ENCODE measurements at places on chromosomes 11 and 22.

DNA sequence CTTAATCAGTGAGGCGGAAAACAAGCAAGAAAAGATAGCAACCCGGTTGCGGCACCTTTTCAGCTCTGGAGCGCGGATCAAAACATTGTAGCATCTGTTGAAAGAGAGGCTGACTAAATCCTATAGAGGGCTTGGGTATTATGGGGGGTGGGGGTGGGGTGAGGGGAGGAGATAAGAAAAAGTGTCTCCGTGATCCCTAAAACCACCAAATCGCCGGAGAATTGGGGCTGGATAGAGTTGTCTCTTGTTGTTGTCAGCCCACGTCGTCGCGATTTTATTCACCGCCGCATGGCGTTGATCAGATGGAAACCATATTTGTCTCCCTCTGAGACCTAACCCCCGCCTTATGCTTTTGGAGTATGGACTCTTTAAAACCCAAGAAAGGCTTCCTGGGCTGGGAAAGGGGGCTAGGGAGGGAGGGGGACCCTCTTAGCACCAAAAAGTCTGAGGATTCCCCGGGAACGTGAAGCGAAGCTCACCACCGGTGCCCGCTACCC, 13.0 kb downstream of the PAX6 start:
- DNase-seq = no peak

- DNase-seq = no peak
These were observed 27.2 kb downstream of the PPFIBP2 start for GRCh38 chr11:7540830-7541555.

DNA sequence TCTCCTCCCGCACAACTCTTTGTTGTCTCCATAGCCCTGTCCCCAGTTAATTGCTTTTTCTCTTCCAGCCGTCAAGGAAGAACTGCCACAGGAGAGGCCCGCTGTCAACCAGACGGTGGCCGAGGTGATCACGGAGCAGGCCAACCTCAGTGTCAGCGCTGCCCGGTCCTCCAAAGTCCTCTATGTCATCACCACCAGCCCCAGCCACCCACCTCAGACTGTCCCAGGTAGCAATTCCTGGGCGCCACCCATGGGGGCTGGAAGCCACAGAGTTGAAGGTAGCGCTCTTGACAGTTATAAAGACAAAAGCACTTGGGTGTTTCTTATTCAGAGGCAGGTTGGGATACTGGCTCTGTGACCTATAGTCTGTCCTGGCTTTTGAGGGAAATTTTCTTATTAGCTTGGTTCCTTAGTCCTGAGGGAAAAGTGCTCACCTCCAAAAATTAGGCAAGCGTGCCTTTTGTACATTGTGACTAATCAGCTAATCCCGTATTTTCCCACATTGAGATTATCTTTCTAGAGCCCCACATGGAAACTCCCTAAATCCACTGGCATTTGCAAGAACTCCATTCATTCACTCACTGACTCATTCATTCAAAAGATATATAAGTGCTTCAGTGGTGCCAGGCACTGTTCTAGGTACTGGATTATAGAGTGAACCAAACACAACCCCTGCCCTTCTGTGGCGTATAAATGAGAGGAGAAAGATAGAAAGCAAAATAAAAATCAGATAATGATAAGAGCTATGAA, 65.9 kb downstream of the KREMEN1 start:
- no peak for DNase-seq

DNA sequence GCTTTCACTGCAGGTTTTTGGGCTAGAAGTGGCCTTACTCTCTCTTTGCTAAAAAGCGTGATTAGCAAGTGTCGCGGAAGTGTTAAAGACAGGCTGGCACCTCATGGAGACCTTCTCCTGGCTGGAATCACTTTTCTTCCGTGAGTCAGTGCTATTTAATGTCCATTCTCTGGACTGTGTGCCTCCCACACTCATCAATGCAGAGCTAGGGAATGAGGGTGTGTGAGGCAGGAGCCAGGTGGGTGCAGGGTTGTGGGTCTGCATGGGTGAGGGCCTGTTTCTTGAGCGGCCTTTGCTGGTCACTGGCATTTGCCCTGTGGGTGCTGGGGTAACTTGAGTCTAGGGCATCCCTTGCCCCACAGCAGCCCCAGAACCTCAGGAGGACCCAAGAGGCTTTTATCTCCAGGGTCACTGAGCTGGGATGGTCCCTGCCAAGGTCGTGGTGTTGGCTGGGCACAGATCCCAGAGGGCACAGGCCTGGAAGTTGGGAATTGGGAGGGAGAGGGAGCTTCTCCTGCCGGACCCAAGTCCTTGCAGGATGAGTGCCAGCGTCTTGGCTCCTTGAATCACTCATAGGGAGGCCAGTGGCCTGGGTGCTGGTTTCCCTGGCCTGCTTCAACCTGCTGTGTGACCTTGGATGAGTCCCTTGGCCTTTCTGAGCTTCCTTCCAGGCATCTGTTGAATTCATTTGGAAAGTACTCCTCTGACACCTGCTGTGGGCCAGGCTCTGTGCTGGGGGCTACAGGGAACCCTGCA, 30.0 kb downstream of the KIAA1671 start:
- DNase-seq = no peak

- no peak for DNase-seq
These were observed 93.1 kb upstream of the FGF3 start for GRCh38 chr11:69912161-69912910.

DNA sequence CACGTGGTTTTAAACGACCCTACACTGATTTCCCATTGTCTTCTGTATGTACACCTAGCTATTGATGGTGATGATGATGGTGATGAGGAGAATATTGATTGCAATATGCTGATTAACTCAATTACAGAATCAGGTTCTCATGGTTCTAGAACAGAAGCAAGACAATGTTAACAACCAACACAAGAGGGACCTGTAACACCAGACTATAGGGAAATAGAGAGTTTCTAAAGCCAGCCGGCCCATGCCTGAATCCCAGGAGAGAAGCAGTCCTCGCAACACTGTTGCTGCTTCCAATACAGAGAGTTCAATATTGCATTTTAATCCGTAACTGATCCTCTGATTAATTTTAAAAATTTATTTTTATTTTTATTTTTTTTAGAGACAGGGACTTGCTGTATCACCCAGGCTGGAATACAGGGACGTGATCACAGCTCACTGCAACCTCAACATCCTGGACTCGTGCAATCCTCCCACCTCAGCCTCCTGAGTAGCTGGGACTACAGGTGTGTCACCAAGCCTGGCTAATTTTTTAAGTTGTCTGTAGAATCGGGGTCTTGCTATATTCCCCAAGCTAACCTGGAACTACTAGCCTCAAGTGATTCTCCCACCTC, 22.2 kb upstream of the UBASH3B start:
- DNase-seq = peak; percentile 72

DNA sequence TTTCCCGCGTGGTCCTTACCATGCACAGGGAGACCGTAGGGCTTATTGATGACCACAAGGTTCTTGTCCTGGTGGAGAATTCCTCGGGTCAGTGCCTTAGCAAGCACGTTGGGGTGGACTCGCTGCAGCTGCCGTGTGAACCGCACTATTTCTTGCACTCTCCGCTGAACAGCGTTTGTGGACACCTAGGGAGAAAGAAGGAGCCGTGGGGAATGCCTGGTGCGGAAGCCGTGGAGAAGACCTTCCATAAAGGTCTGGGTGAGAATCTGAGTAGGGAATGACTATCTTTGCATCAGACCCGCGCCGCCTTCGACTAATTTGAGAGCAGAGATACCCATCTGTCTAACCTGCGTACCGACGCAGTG, 597 bp downstream of the RPUSD4 start:
- no peak for DNase-seq

GRCh38 chr11:92460213-92460612, 235.6 kb downstream of the FAT3 start:
- DNase-seq = no peak

GRCh38 chr22:25658633-25659032, 83.4 kb upstream of the MYO18B start:
- DNase-seq = no peak

DNA sequence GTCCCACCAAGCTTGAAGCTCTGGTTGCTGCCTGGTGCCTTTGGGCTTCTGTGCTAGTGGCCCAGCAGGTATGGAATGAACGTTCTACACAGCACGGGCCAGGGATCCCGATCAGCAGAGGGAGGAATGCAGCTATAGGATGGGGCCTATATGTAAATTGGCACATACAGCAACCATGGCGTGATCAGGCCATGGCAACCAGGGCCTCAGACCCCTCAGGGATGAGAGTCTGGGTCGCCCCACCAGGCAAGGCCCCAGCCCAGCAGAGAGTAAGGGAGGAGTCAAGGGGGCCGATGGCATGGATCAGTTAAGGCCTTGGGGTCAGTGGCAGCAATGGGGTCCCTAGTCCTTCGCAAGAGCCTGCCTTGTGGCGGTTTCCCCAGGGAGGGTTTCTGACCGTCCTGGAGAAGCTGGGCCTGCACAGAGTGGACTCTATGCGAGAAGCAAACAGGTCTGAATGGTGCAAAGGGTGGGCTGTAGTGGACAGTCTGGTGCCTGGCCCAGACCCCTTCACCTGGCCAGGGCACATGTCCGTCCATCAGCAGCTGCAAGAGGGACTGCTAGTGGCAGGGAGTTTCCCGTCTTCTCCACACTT, 98.6 kb downstream of the RPS6KA4 start:
- no peak for DNase-seq

- DNase-seq = no peak
These were observed 14.4 kb upstream of the SORL1 start for GRCh38 chr11:121437686-121438078.

DNA sequence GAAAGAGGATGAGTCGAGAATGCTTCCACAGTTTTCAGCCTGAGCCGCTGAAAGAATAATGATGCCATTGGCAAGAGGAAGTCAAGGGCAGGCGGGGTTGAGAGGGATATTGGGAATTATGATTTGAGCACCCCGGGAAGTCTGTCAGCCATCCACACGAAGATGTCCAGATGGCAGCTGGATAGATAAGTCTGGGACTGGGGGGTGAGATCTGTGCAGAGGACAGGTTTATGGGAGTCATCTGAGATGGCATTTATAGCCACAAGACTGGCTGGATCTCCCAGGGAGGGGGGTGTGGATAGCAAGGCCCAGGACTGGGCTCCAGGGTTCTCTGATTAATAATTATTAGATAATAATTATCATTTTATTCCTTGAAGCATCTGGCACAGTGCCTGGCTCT, 5.1 kb upstream of the STIP1 start:
- DNase-seq = no peak

- DNase-seq = no peak
These were observed 232.9 kb downstream of the BUD13 start for GRCh38 chr11:116539836-116540418.

DNA sequence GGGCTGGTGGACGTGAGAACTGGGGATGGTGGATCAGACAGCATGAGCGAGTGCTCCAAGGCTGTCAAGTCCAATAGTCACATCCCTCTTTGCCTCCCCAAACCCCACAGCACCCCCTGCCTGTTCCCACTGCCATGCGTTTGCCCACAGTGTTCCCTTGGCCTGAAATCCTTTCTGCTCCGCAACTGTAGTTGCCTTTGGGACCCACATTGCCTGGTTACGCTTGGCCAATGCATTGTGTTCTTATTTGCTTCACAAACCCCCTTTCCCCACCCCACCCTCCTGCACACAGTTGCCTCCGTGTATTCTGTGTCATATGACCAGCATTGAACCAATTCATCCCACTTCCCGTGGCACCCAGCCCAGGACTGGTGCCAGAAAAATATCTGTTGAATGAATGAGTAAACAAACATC, 2.1 kb upstream of the KIAA0930 start:
- DNase-seq = no peak

GRCh38 chr11:111730871-111731591, 35.2 kb downstream of the PPP2R1B start:
- DNase-seq = peak; percentile 92

DNA sequence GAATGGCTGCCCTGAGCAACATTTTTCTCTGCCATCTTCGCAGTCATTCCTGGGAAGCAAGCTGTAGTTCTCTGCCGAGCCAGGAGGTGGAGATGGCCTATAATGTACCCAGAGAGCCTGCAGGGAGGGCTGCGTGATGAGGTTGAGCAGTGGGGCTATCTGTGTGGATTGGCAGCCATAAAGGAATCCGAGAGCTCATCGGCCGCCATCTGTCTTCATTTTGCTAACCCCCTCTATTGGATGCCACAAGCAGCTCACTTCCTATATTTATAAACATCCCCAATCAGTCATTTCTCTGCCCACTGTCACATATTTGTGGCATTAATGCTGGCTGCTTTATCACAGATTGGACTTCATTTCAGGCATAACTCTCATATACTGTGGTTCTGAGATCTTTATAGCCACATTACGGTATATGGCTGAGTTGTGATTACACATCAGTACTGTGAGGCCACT, 209.5 kb downstream of the NTM start:
- DNase-seq = peak; percentile 56

DNA sequence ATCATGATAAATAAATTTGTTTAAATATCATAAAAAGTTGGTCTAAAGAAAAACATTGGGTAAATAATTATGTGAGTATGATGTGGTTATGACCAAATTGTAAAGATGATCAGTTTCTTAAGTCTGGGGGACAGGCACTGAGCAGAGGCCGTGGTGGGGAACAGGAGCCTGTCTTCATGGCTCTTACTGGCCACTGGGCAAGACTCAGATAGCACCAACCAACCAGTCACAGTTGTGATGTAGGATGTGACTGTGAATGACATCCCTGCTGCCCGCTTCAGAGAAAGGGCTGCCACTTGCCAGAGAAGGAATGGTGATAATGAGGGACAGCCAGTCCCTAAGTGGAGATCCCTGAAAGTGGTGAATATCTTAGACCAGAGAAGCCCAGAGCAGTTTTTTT, 7.0 kb downstream of the PTPRJ start:
- DNase-seq = no peak

DNA sequence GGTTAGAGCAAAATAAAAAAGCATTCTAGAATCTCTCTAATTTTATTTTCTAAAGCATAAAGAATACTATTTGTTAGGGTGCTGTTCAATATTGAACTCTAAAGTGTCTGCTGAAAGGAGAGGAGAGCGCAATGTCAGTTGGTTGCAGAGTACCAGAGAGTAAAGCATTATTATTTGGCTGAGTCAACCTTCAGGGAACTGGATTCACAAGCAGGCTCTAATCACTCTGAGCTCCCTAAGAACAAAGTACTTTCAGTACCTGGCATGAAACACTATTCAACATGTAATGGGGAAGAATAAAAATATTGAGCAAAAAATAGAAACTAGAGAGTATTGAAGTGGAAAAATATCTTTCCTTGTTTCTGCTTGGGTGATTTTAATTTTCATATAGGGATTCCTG, 961.0 kb upstream of the CCDC90B start:
- no peak for DNase-seq

DNA sequence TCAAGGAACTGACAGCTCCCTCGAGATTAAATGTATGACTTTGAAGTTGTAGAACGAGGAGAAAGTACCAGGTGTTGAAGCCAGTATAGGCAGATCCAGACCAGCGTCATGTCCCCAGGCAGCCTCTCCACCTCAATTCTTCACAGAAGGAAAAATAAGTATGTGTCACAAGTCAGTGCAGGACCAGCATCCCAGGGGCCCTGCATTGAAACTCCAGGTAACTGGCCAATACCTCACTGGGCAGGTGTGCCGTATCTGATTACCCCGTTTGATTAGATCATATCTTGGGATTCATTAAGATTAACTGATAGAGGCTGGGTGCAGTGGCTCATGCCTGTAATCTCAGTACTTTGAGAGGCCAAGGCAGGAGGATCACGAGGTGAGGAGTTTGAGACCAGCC, 466.7 kb upstream of the B3GAT1 start:
- no peak for DNase-seq

- no peak for DNase-seq
These were observed 651.7 kb downstream of the NELL1 start for GRCh38 chr11:21321072-21321471.
